ENCODE measurements at places on chromosomes 4 and X.

DNA sequence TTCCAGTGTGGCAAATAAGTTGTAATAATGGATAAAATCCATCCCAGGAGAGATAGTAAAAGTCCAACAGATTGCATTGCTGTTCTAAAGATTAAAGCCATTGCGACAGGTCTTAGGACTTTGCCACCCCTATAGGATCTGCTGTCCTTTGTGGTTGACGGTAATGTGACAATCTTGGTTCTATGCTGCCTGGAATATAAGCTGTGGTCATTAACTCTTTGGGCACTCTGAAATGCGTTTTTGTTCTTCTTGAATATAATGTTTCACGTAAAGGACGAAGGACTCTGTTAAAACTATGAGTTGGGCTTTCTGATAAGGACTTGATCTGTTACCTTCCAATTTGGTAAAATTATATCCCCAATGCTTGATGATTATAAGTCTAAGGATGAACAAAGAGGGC is at the start of gene CLDN24:
Gene CLDN24 (minus strand): TSS at position 101 of the 400 bp plus-strand sequence. CDS start 0 bp downstream, at position 101.
- no peak for DNase-seq

DNA sequence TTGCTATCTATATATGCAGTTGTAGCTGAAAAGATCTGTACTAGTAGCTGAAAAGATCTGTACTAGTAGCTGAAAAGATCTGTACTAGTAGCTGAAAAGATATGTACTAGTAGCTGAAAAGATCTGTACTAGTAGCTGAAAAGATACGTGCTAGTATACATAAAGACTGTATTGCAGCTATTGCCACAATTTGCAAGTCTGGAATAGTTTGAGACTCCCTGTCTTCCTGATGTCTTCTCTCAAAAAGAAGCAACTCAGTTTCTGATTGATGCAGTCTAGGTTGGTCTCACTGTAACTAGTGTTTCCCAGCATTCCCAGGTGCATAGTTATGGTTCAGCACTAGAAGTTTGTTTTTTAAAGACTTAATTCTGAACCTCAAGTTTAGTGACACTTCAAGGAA is 15.0 kb downstream of the SLAIN2 start:
- DNase-seq: no peak

DNA sequence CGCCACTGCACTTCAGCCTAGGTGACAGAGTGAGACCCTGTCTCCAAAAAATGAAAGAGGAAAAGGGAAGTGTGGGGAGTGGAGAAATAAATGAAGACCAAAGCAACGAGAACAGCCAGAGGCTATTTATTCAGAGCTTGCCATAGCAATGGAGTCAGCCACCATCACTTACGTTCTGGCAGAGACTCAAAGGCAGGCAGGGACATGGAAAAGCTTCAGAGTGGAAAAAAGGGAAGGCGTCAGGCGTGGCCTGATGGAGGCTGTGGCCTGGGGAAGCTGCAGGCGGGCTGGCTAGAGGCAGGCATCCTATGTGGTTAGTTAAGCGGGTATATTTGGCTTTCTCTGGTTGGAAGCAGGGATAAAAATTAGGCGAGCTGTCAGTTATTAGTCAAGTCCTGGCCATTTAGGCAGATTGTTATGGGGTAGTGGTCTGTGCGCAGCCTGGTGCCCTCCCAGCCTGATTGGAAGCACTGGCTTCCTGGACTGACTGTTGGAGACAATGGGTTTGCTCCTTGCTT is 73.3 kb downstream of the DCTD start:
- DNase-seq: no peak

- DNase-seq: no peak
These were observed 417.4 kb downstream of the TMA16 start for GRCh38 chr4:163911891-163912290.

GRCh38 chr4:38867478-38868058 is at the start of gene FAM114A1:
Gene FAM114A1, plus strand, starts transcription at chr4:38867806. Its CDS starts 10,273 bp downstream, at chr4:38878079.
- peak; percentile 77 for DNase-seq

GRCh38 chr4:78629991-78630541 is 78.5 kb downstream of the ANXA3 start:
- DNase-seq: no peak

DNA sequence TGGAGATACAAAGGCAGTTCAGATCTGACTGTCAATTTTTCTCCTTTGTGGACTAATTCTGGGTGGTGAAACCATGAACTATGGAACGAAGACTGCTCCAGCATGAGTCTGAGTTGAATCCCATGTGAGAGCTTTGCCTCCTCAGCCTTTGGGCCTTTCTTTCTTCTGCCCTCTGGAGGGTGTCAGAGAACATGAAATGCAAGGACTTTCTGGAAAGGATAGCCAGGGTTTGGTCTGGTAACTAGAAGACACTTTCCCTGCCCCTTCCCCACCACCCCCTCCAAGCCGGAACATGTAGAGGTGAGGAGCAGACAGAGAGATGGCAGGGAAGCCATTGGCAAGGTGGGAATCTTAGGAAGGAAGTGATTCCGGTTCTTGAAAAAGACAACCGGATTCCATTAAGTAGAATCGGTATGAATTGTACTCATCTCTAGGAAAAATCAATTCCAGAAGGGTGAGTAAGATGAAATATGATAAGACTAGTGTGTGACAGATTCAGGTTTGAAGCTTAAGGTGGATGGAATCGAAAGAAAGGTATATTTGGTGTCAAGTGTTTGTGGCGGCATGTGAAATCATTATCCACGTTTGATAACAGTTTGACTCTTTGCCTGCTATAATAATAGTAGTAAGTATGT is 19.0 kb downstream of the FHL1 start:
- DNase-seq: no peak
